Liver (tissue), 10 donors: ENCODE measurements at places on chromosomes 2 and 18.

DNA sequence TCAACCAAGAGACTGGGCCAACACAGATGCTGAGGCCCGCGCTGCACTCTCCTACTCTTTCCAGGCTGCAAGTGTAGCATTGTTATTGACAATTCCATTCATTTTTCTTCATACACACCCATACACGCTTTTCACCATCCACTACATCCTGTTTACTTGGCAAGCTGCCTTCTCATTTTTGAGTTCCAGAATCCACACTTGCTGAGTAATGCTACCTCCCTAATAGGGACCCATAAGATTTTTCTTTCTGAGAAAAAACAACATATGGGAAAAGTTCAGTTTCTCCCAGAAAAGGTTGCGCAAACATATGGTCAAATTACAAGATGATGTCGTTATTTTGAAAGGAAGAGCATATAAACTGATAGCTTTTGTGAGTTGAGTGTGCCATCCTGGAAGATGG is 3.3 kb upstream of the NETO1 start:
- DNase-seq = no peak

GRCh38 chr2:182610231-182610630 is 105.8 kb upstream of the DNAJC10 start:
- DNase-seq = no peak

- DNase-seq = no peak
Measured at GRCh38 chr2:179274749-179275148, 10.1 kb upstream of the SESTD1 start.

- DNase-seq = no peak
Measured at GRCh38 chr2:60168247-60168646, 385.2 kb downstream of the BCL11A start.

DNA sequence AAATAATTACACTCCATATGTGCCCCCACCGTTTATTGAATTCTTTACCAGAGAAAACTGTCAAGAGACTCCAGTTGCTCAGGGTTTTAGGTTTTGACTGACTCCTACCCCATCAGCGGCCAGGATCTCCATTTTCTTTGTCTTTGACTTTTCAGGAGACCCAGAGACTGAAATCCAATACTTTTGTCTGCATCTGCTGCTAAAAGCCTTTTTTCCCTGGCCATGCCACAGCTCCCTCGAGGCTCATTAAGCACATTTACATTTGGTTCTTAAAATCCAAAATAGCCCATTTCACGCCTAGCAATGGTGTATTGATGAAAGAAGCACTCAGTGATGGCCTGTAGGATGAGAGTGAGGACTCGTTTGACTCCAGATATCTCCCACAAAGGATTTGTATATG is 332.6 kb upstream of the ACVR2A start:
- no peak for DNase-seq

DNA sequence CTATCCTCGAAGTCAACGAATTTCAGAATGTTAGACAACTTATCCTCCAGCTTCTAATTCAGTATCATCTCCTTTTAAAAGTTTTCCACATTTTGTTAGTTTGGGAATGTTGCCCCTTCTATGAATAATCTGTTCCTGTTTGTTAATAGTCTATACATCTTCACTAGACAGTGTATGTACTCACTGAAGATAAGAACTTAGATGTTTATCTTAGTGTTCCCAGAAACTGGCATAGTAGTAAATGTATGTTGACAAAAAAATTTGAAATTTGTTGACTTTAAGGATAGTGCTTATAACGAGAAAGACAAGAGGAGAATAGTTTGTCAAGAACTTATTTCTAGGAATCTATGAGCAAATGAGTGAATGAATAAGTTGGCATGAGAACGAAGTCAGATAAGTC is 162.0 kb upstream of the GULP1 start:
- no peak for DNase-seq

DNA sequence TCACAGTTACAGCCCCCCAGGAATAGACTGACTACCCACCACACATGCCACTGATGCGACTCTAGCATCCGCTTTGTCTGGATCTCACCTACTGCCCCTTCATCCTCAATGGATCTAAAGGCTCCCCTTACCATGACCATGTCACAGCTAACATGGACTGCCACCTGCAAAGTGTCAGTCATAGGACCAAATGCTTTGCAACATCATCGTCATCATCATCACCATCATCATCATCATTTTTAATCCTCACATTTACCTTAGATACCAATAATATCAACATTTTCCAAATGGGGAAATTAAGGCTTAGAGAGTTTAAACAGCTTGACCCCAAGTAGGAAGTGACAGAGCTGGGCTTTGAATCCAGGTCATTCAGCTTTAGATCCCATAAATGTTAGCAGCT is 60.1 kb upstream of the NEDD4L start:
- DNase-seq = no peak

DNA sequence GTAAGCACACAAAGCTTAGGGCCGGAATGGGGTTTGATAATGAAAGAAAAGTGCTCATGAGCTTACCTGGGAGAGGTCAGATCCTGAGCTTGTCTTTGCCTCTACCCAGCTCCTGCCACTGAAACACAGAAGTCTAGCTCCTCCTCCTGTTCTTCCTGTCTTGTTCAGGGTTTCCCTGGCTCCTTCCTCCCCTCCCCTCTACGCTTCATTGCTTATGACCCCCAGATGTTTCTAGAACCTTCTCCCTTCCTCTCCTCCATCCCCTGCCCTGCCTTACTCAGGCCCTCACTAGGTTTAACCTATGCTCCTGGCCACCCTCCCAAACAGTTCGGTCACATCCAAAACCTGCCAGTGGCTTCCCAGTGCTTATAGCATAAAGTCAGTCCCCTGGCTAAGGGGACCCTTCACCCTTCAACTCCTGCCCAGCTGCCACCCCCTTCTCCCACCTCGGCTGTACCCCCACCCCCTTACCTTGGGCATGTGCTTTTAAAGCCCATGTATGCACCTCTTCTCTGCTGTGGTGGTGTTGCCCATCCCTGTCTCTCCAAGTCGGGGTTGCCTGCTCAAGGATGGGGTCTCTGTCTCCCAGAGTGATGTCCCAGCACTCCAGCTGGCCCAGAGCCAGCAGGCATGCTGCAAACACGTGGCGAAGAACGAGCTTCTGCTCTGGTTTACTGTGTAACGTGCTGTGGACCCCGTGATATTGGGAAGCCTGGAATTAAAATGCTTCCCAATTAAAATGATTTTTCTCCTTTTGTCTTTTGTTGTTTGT is 233.6 kb downstream of the TPGS2 start:
- DNase-seq = no peak

GRCh38 chr2:149782572-149782971 is 195.0 kb upstream of the MMADHC start:
- DNase-seq = no peak

DNA sequence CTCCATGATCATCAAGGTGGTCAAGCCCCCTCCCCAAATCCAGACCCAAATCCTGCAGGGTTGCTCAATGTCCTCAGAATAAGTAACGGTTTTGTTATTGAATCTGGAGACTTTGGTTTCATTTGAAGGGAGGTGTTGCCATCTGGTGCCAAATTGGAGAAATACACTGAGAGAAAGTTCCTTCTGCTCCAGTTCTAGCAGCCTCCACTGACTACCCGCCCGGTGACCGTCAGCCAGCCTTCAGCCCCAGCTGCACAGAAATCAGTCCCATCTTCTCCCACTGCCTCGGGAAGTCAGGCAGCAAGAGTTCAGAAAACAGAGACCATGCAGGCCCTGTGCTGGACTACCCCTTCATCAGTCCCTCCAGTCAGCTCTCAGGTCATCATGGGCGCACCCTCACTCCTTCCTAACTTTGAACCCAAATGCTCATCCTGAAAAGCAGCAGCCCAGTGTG is 38.7 kb downstream of the PKDCC start:
- DNase-seq = peak; percentile 55

DNA sequence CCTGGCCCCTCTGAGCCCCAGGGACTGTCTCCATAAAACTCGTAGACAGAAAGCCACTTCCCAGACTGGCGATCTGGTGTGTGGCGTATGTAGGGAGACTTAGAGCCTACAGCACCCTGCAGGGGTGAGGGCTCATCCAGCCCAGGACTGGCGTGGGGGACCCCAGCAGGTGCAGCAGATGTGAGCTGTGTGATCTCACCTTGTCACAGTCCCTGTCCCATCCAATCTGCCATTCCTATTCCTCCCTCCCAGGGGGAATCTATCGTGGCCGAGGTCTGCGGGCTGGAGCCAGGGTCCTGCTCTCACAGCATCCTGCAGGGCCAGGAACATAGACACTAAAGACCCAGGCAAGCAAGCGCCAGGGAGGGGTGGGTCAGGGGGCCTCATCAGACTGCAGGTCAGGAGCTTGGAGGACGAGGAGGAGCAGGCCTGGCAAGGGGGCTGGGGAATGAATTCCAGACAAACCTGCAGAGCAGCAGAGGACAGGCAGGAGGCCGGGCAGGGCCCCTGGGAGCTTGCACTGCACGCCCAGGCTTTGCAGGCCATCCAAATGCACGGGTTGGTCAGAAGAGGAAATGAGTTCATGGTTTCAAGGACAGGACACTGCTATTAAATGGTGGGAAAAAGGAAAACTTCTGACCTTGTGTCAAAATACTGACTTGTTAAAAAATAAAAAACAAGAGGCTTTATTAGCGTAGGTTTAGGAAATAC is 32.5 kb downstream of the HS6ST1 start:
- DNase-seq = no peak

DNA sequence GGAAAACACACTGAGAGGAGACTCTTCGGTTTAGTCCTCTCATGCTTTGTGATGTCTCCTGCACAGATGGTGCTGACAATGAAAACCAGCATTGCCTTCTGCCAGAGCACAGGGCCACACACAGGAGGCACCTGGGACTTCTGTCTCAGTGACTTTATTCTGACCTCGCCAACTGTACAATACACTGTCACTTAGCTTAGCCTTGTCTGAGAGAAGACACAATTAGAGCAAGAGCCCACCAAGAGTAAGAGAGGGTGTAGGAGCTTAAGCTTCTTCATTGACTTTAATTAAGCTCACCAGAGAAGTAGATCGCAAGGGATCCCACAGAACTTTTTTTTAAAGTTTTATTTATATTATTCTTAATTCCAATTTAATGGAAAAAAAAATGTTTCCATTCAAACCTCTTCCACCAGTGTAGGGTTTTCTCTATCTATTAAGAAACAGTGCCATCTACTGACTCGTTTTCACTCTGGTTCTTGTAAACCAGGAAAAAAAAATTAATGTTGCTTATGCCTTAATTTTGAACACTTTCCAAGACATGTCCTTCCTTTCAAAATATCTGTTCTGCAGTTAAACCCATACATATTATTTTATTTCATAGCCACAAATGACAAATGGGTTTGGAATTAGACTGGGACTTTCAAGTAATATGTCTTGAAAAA is 42.4 kb upstream of the DDX18 start:
- DNase-seq = no peak

GRCh38 chr2:128638341-128639119 is 319.9 kb upstream of the HS6ST1 start:
- DNase-seq = peak; percentile 32

- no peak for DNase-seq
Measured at GRCh38 chr2:124131276-124131675, 106.2 kb downstream of the CNTNAP5 start.

DNA sequence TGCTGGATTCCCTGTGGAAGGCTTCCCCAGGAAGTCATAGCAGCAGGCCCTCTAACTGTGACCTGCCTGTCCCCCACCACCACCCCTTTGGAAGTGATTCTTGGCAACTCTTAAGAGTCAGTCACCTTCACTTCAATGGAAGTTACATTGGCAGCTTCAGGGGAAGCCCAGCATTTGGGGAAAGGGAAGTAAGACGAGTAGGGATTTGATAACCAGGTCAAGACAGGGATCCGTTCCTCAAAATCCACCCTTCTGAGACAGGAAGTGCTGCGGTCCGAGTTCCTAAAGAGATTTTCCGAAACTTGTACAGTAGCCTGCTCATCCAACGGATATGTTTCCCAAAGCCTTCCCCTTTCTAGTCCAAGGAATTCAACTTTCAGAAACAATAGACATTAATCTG is 54.2 kb downstream of the MRPL35 start:
- DNase-seq = no peak

GRCh38 chr2:235806986-235807750 is 313.3 kb downstream of the AGAP1 start:
- DNase-seq = no peak
